ENCODE measurements at places on chromosomes 16 and 17.

- no peak for DNase-seq
These were observed 64.3 kb downstream of the PRMT7 start for GRCh38 chr16:68374961-68375660.

GRCh38 chr16:74667255-74667700, 601 bp upstream of the RFWD3 start:
- DNase-seq, result peak; percentile 65

DNA sequence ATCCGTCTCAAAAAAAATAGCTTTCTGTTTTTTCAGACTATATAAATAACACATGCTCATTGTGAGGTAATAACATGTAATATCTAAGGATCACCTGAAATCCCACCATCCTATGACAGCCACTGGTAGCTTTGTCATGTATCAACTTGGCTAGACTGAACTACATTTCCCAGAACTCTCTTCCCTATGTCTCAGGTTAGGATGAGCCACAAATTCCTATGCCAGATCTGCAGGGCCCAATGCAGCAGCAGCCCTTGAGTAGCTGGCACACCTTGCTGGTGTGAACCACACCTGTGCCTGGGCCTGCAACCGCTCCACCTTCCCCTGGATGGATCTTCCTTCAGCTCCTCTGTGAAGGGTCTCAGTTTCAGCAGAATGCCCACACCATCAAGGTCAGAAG, 28.1 kb downstream of the OGFOD1 start:
- DNase-seq, result no peak

DNA sequence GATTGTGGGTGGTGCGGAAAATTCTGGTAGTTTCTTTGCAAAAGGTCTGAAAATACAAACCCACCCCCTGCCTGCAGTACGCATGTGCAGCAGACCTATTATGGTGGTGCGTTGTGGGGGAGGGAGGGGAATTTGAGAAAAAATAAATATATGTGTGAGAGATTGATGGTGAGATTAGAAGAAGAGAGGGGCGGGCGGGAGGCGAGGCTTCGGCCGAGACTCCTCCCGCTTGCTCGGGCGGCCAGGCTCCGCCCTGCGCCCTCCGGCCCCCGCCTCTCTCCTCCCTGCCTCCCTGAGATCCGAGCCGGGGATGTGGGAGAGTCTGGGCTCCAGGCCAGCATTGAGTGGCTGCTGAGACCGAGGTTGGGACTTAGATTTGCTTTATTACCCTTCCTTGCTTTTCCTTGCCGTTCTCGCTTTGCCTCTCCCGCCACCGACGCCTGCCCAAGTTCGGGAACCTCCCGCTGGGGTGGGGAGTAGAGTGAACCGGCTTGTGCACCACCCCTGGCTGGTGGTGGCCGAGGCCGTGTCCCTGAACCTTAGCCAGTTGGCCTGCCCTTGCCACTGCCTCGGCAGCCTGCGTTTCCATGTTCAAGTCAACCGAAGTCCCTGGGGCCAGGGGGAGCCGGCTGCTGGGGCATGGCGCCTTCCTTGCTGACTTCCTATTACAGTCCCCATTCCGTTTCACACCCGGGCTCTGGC, 956 bp upstream of the CHD3 start:
- peak; percentile 88 for DNase-seq

GRCh38 chr17:74737299-74738050, 419 bp downstream of the RAB37 start:
- peak; percentile 43 for DNase-seq

GRCh38 chr17:80348551-80349150, 66.3 kb upstream of the ENDOV start:
- DNase-seq, result no peak

- DNase-seq, result no peak
These were observed 145.9 kb downstream of the CLEC16A start for GRCh38 chr16:11090232-11090631.

- DNase-seq, result no peak
These were observed 14.1 kb downstream of the ACE start for GRCh38 chr17:63490858-63491400.

DNA sequence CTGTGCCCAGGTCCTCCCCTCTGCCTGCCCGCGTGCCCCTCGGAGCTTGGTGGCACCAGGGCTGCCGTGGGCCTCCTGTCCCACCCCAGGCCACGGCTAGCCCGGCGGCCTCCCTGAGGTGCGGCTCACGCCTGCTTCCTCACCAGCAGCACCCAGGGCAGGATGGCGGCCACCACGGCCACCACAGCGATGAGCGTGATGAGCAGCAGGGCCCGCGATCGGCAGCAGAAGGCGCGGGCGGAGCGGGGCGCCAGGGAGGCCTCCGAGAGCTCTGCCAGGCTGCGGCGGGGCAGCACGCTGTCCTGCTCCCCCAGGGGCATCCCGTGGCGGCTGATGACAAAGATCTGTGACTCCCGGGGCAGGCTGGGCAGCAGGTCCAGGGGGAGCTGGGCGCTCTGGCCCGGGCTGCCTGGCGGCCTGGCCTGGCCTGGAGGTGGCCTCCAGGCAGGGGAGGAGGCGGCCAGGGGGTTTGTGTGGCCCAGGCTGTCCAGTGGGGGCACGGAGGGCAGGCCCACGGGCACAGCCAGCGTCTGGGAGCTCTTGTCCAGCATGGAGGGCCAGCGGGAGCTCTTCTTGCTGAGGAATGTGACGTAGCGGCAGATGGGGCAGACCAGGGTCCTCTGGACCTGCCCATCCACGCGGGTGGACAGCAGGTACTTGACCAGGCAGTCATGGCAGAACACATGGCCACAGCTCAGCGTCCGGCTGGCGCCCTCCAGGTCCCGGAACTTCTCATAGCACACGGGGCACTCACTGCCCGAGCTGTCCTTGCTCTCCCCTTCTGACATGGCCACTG, 4.8 kb downstream of the RNF222 start:
- no peak for DNase-seq

DNA sequence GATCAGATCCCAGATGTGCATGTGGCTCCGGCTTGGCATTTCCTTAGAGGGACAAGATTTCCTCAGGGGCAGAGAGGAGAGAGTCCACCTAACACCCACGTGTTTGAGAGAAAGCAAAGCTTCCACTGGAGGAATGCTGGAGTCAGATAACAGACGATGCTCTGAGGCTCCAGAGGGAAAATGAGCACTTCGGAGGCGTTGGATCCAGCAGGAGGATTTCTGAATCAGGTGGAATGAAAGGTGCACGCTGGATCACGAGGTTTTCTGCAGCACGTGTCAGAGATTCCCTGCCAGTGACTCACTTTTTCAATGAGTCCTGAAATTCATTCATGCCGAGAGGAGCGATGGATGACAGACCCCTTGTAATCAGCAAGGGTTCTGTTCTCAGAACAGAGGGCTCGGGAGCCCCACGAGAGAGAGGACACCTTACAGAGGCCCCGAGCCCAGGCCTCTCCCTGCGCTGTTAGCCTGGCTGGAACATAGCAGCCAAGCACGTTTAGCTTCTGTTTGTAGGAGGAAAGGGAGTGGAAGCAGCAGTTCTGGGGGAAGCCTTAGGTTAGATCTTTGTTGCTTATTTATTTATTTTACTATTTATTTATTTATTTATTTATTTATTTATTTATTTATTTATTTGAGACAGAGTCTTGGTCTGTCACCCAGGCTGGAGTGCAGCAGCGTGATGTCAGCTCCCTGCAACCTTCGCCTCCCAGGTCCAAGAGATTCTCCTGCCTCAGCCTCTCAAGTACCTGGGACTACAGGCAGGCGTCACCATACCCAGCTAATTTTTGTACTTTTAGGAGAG, 49.3 kb upstream of the JPH3 start:
- DNase-seq, result no peak

DNA sequence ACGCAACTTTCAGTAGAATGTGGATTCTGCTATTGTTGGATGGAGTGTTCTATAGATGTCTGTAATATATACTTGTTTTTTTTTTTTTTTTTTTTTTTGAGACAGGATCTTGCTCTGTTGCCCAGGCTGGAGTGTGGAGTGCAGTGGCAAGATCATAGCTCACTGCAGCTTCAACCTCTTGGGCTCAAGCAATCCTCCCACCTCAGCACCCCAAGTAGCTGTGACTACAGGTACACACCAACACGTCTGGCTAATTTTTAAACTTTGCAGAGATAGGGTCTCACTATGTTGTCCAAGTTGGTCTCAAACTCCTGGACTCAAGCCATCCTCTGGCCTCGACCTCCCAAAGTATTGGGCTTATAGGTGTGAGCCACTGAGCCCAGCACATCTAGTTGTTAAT, 27.2 kb upstream of the CCL22 start:
- no peak for DNase-seq

GRCh38 chr17:12667299-12667958, 1.7 kb downstream of the MYOCD start:
- DNase-seq, result peak; percentile 52

DNA sequence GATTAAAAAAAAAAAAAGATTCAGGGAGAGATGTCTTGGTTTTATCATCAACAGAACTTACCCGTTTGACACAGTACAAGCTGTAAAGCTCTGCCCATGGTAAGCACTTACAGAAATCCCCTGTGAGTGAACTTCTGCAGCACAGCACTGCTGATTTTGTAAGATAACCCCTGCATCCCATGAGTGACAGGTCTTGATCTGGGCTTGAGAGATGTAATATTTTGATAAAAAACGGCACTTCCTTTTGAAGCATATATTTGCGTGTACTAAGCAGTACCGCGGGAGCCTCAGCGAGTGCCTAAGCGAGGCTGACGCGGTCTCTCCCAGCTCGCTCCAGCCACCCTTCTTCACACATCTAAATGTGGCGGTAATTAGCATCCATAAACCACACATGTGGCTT, 50.5 kb downstream of the IKZF3 start:
- no peak for DNase-seq

DNA sequence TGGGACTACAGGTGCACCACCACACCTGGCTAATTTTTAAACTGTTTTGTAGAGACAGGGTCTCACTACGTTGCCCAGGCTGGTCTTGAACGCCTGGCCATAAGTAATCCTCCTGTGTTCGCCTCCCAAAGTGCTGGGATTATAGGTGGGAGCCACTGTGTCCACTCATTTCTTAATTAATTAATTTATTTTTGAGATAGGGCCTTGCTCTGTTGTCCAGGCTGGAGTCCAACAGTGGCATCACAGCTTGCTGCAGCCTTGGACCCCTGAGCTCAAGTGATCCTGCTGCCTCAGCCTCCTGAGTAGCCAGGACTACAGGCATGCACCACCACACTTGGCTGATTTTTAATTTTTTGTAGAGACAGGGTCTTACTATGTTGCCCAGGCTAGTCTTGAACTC, 47.1 kb upstream of the TRAP1 start:
- no peak for DNase-seq

DNA sequence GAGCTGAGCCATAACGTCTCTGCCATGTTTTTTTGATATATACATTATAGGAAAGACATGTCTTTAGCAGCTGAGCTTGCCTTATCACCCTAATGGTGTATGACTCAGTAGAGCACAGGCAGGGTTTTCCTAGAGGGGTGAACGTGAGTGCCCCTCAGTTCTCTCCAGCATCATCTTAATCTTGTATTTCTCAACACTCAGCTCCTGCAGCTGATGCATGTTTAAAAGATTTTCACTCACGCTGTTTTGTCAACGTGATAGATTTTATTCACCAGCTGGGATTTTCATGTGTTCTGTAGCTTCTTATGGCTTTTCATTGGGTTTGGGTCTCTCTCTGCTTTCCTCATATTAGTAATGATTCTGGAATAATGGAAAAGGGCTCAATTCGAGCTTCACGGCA, 186.0 kb upstream of the PMFBP1 start:
- no peak for DNase-seq

DNA sequence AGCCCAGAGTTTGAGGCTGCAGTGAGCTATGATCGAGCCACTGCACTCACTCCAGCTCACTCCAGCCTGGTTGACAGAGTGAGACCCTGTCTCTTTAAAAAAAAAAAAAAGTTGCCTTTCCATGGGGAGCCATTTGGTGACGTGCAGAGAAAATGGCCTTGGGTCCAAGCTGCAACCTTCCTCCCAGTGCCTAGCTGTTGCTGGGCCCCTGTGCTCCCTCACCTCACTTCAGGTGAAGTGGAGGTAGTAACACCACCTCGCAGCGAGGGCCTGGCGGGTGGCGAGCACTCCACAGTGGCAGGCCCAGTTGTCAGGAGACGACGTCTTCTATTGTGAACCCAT, 17.4 kb downstream of the SYT17 start:
- no peak for DNase-seq

DNA sequence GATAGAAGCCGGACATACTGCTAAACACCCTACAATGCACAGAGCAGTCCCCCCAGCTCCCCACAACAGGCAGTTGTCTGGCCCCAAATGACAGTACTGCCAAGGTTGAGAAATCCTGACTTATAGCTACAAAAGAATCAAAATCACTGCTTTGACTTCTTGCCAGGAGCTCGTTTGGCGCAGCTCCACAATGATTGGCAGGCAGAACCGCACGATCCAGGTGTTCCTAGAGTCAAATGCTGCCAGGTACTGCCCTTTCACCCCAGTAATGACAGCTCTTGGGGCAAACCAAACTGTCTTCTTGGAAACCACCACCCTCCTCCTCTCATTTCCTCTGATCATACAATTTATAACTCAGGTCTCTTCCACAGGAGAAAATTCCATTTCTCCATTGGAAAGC, 2.2 kb upstream of the TMC5 start:
- peak; percentile 72 for DNase-seq

DNA sequence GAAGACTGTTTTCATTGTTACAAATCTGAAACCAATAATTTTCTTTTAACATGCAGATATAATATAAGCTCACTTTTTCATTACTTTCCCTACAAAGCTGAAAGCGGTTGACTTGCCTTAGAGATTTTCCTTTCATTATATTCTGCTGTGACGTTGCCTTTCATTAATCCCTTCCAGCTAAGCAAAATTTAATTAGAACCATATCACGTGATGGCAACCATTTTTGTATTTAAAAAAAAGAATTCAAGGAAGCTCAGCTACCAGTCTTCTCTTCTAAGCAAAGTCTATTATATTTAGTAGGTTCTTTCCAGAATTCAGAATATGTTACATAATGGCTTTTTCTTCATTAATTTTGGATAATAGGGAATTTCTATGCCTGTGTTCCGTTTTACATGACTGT, 186.5 kb downstream of the PRKCA start:
- no peak for DNase-seq

DNA sequence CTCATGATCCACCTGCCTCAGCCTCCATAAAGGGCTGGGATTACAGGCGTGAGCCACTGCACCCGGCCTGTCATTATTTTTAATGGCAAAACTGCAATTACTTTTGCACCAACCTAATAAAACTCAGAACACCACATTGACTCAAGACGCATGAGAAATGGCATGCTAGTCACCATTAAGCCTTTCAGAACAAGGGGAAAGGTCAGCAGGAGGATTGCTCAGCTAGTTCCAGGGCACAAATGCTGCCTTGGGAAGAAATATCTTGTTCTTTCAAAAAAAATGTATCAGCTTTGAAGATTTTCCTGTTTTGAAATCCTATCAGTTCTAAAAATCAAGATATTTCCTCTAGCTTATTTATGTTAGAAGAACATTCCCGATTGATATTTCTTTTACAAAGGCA, 32.4 kb upstream of the CDYL2 start:
- DNase-seq, result peak; percentile 43

GRCh38 chr16:87464691-87465300, 28.0 kb downstream of the ZCCHC14 start:
- peak; percentile 49 for DNase-seq

- DNase-seq, result no peak
These were observed 329.0 kb upstream of the TBX2 start for GRCh38 chr17:61070649-61071048.

All from HT-29 (cell line).